ENCODE measurements at places on chromosomes 12 and 14. TPM values are rescaled to one million over a fixed set of nuclear protein-coding genes. Genes with fewer than 3 reads are reported as not detected.

DNA sequence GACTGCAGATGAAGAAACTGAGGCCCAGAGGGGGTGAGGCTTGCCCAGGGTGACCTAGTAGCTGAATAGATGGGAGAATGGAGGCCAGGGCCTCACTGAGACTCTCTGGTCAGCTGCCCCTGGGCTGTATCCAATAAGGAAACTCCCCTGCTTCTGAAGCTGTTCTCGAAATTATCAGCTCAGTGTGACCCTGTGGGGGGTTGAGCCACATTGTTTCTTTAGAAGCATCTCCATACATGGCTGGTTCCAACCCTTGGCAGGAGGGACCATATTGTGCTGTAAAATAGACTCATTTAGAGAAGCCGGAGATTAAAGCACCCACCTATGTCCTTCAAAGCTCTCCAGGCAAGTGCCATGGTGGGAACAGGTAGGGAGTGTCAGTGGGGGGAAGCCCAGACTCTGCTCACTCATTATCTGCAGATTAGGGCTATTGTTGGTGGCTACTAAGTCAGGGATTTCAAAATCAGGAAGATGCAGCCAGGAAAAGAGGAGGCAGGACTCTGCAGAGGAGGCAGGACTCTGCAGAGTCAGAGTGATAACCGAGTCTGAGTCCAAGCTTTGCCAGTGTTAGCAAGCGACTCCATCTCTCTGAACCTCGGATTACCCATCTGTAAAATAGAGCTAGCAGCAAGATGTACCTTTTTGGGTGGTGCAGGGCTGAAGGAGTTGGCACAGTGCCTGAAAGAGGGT, 3.5 kb downstream of the SERPINA5 start:
- peak; percentile 33 for DNase-seq

DNA sequence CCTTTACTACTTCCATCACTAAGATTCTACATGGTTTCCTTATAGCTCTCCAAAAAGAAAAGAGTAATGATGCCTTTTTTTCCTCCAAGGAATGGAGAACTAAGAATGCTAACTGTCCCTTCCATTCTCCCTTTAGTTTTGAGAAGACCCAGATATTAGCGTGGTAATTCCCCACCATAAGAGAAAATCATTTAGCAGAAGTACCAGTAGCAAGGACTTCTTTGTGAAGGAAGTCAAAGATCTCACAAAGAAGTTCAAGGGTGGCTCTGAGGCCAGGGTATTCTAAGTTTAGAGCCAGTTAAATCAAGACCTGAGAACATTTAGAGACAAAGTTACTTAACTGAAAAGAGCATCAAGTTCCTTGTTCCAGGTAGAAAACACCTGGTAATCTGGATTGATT, 7.3 kb downstream of the USP15 start:
- no peak for DNase-seq

GRCh38 chr14:71521238-71522135, 410.7 kb upstream of the RGS6 start:
- no peak for DNase-seq

DNA sequence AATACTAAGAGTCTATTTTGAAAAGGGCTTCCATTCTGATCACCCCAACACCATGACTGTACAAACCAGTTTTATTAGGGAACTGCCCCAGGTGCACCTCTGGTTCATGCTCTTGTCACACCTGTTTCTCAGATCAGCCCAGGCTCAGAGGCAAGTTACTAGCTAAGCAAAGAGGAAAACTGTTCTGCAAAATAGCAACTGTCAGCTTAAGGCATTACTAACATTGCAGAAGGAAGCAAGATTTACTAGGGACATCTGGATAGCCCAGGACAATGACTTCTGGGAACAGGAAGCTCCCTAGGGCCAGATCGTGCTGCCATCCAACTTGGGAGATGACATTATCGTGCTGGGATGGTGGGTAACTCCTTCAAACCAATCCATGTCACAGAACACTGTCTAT, 30.1 kb downstream of the ANAPC7 start:
- DNase-seq: no peak

DNA sequence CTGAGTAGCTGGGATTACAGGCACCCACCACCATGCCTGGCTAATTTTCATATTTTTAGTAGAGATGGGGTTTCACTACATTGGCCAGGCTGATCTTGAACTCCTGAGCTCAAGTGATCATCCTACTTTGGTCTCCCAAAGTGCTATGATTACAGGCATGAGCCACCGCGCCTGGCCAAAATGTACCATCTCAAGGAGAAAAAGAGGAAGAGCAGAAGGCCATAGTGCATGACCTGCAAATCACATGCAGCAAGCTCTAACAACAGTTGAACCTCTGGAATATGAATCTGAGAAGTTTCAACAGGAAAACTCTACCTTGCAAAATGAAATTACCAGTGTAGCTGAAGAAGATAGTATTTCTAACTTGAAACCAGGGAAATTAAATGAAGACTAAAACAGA, 17.1 kb upstream of the SERPINA1 start:
- DNase-seq: no peak

- no peak for DNase-seq
Observed at GRCh38 chr12:123265851-123266678, 5.6 kb downstream of the CDK2AP1 start.

- no peak for DNase-seq
Observed at GRCh38 chr14:21999402-21999801, 325.8 kb upstream of the OR4E1 start.

DNA sequence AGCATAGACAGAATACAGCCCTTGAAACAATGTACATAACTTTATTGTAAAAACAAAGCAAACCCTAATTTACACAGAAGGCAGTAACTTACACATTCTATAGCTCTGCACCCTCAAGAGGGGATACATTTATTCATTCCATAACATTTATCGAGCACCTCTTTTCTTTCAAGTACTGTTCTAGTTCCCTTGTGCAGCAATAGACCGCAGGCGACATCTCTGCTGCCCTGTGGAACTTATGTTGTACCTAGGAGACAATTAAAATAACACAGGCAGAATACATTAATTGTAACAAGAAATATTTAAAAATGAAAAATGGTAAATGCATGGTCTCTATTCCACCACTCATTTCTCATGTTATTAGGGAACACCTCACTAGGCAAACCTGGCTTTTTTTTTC, 1.4 kb upstream of the ARHGDIB start:
- no peak for DNase-seq

- peak; percentile 36 for DNase-seq
Observed at GRCh38 chr14:55366271-55366670, 45.4 kb downstream of the ATG14 start.

- no peak for DNase-seq
Observed at GRCh38 chr12:74440469-74440868, 97.2 kb upstream of the ATXN7L3B start.

GRCh38 chr14:28130610-28131284, 635.8 kb upstream of the FOXG1 start:
- no peak for DNase-seq

Gene PLCZ1
- 0.18 TPM for total RNA-seq

Gene PRIMA1
- total RNA-seq: 0.08 TPM

Gene TMPRSS12
- total RNA-seq: not detected

Gene TAS2R30
- 16.4 TPM for total RNA-seq

Gene ZNF385A
- total RNA-seq: 1.6 TPM

Gene HCAR2
- not detected for total RNA-seq

Gene SLC39A2
- total RNA-seq: 0.18 TPM

Gene NOVA1
- 16.9 TPM for total RNA-seq
